ENCODE measurements at places on chromosomes 13 and 19. TPM values are rescaled to one million over a fixed set of nuclear protein-coding genes. Genes with fewer than 3 reads are reported as not detected.

The GTF3A gene
- 70.2 TPM for total RNA-seq

The S1PR4 gene
- not detected for total RNA-seq

GRCh38 chr13:39982745-39983144 lies 327.3 kb downstream of the COG6 start:
- no peak for DNase-seq

DNA sequence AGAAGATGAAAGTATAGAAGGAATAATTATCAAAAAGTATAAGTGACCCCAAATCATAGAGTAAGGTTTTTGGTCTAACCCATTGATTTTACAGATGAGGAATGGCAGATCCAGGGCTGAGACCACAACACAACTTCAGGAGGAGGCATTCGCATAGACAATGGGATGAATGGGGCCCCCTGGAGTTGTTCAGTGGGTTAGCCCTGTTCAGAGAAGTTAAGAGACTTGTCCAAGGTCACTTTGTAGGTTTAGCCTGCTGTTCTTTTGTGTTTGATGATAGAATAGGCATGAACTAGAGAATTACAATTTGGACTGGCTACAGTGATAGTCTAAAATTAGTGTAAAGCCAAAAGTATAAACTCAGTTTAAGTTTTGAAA lies 233.9 kb downstream of the KCNRG start:
- DNase-seq = no peak

The CNN1 gene
- total RNA-seq = 2.3 TPM

- no peak for DNase-seq
These were observed 17.5 kb downstream of the KANK2 start for GRCh38 chr19:11179716-11180297.

- no peak for DNase-seq
These were observed 680.1 kb downstream of the DIAPH3 start for GRCh38 chr13:59483501-59484145.

Measured in glutamatergic neuron (in vitro differentiated cells).